ENCODE measurements at places on chromosomes 7 and 10.

DNA sequence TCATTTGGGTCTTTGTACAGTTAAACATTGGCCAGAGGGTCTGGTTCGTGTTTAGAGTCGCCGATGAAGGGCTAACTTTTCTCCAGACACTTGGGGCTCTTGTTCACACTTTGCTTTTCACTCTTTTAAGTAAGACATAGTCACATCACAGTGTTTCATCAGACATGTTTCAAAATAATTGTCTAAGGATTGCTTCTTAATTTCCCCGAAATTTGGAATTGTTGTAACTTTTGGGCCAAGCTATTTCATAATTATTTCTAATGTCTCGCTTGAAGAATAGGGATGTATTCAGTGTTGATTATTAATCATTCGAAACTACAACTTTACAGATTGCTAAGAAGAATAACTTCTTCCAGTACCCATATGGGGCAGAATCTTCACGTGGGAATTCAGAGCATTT lies 92.8 kb downstream of the TCF7L2 start:
- peaks cover 5% of the 10 kb centered on the region for H3K36me3 ChIP-seq
- peaks cover 17% of the 10 kb centered on the region for H3K4me1 ChIP-seq
- H3K27ac ChIP-seq = no peak overlapping the region
- H3K27me3 ChIP-seq = no peaks in the 10 kb centered on the region
- no peak for DNase-seq

DNA sequence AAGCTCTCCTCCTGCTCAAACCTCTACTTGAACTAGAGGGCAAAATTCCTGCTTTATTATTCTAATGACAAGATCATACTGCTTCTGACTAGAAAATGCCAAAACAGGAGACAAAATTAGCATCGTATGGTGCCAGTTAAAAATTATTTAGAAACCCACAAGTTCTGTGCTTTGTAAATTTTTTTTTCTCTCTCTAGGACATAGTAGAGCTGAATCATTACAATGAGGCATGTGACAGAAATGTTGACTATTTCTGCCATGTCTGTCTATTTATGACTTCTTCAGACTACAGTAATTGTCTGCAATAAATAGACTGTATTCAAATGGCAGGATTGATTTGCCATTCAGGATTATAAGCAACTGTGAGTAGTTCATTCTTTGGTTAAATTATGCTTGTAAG lies 335.8 kb downstream of the PRPF18 start:
- H3K4me3 ChIP-seq = no peak overlapping the region
- no peaks in the 10 kb centered on the region for H3K36me3 ChIP-seq
- peak overlapping the region; percentile 49 for H3K27ac ChIP-seq
- H3K4me1 ChIP-seq = peaks cover 9% of the 10 kb centered on the region

DNA sequence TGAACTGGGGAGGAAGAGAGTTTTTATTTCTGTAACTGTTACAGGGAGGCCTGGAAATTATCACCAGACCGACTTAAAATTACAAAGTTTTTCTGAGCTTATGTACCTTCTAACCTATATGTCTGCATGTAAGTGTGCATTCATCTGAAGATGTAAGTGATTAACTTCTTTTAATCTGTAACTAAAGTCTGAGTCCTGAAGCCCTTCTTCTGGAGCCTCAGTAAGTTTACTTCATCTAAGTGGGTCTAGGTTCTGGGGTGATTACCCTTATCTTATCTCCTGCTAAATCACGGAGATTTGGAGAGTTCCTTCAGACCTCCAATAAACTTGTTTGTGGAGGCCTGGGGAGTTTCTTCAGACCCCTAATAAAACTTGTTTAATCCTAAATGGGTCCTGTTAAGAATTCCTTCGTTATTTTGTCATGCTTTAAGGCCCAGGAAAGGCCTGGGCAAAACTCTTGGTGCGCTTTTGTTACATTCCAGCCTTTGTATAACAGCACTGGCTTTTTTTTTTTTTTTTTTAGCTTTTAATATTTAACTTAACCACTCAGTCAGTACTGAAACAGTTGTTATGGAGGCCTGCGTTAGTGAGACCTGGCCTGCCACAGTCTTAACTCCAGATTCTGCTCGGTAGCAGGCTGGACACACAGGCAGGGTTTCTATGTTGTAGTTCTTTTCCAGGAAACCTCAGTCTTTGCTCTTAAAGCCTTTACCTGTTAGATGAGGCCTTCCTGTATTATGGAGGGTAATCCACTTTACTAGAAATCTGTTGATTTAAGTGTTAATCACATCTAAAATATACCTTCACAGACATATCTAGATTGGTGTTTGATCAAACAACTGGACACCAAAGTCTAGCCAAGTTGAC lies 33.0 kb downstream of the TPST1 start:
- no peak for DNase-seq
- peaks cover 7% of the 10 kb centered on the region for H3K4me1 ChIP-seq
- peak overlapping the region; percentile 99 for H3K27ac ChIP-seq
- no peak overlapping the region for H3K4me3 ChIP-seq
- H3K27me3 ChIP-seq = no peaks in the 10 kb centered on the region

DNA sequence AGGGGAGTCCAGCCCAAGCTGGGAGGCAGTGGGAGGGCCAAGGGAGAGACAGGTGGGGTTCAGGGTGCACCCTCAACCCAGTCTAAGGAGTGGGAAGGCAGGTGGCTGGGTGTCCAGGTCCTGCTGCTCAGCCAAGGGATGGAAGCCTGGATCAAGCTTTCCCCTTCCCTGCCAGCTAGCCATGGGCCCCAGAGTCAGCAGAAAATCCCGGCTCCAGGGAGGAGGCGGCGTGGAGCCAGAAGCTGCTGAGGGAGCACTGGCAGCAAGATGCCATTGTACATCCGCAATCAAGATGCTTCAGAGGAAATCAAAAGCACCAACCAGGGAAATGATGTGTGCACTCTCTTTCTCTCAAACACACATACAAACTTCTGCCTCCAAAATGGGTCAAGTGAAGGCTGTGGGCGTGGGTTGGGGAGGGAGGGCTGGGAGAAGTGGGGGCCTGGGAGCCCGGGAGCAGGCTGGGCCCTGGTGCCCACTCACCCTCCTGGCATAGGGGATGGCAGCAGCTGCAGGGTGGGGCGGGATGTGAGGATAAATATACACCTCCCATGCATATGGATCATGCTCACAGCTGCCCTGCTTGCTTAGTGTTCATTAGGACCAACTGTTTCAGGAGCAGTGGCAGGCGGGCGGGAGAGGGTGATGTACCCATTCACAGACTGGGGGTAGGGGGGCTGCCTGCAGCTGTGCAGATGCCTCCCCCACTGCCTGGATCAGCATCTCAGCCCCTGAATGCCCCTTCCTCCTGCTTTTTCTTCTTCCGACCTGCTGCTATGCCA lies 24.2 kb downstream of the TRIM8 start:
- no peak overlapping the region for H3K27ac ChIP-seq
- no peaks in the 10 kb centered on the region for H3K36me3 ChIP-seq
- peaks cover 35% of the 10 kb centered on the region for H3K4me1 ChIP-seq
- DNase-seq = no peak
- no peaks in the 10 kb centered on the region for H3K27me3 ChIP-seq

DNA sequence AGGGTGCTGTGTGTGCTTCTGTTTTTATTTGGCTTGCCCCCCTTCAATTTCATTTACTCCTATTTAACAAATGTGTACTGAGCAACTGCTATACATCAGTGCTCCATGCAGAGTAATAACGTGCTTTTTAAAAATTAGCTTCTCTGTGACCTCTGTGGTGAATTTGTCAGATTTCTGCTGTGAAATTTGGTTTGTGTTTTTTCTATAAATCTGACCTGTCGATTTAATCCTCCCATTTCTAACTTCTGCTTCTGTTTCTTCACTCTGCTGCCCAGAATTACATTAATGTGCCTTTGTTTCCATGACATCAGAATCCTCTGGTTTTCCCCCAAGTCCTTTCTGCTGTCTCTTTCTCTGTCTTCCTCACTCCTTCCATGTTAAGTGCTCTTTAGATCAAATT lies 123.8 kb upstream of the CACNA2D1 start:
- no peaks in the 10 kb centered on the region for H3K36me3 ChIP-seq
- peak; percentile 12 for DNase-seq
- H3K4me1 ChIP-seq = peaks cover under 1% of the 10 kb centered on the region
- H3K4me3 ChIP-seq = no peak overlapping the region
- no peaks in the 10 kb centered on the region for H3K27me3 ChIP-seq

GRCh38 chr7:8129318-8129659 lies 132.7 kb downstream of the ICA1 start:
- no peaks in the 10 kb centered on the region for H3K27me3 ChIP-seq
- DNase-seq = no peak
- H3K4me1 ChIP-seq = peaks cover 12% of the 10 kb centered on the region

- no peaks in the 10 kb centered on the region for H3K27me3 ChIP-seq
- no peak for DNase-seq
- no peak overlapping the region for H3K4me3 ChIP-seq
- H3K27ac ChIP-seq = no peak overlapping the region
- no peaks in the 10 kb centered on the region for H3K4me1 ChIP-seq
- peaks cover 3% of the 10 kb centered on the region for H3K36me3 ChIP-seq
Observed at GRCh38 chr10:124515244-124515970, 53.8 kb downstream of the LHPP start.

GRCh38 chr7:152103691-152104090 lies 78.2 kb downstream of the GALNT11 start:
- H3K27ac ChIP-seq = no peak overlapping the region
- peaks cover 1% of the 10 kb centered on the region for H3K4me1 ChIP-seq
- H3K36me3 ChIP-seq = peaks cover 24% of the 10 kb centered on the region
- H3K27me3 ChIP-seq = no peaks in the 10 kb centered on the region
- DNase-seq = no peak
- no peak overlapping the region for H3K4me3 ChIP-seq

DNA sequence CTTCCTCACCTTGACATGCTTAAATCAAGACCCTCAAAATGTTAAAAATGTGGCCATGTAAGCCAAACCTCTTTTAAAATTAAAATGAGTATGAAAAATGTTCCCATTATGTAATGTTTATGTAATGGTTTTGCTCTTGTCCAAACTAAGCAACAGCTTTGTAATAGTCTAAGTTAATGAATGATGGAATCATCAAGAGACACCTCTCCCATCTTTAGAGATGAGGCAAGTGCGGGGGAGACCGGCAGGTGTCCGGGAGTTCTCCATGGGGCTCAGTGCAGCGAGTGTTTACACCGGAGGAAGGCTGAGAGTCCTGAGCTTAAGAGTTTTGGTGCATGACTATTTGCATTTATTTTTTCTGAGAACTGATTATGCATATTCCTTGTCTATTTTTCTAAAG lies 384.9 kb upstream of the RNF32 start:
- no peak overlapping the region for H3K4me3 ChIP-seq
- DNase-seq = no peak
- H3K4me1 ChIP-seq = no peaks in the 10 kb centered on the region
- H3K36me3 ChIP-seq = no peaks in the 10 kb centered on the region

DNA sequence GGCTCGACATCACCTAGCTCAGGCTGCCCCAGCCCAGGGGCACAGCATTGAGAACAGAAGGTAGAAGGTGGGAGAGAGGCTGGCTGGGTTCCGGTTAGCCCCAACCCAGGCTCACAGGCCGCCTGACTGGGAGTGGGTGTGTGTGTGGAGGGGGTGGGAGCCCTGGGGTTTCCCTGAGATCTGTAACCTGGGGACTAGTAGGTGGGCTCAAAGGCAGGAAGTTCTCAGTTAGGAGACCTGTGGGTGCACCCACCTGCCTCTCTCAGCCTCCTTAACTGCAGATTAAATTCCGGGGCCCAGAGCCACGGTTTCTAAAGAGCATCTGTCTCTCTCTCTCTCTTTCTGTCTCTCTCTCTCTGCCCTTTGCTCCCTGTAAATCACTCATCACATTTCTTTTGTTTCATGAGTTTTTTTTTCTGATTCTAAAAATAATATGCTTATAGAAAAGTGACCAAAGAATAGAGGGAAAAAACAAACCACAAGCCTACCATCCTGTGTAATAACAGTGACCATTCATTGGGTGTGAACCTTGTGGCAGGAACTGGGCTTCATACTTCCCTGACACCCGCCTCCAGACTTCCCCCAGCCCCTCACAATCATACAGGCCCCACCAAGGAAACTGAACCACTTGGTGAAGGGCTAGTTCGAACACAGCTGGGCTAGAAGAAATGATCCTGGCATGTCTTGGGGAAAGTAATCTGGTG lies 83.4 kb upstream of the SMNDC1 start:
- no peak overlapping the region for H3K27ac ChIP-seq
- no peaks in the 10 kb centered on the region for H3K36me3 ChIP-seq
- H3K4me1 ChIP-seq = peaks cover 3% of the 10 kb centered on the region
- H3K4me3 ChIP-seq = no peak overlapping the region
- no peak for DNase-seq

DNA sequence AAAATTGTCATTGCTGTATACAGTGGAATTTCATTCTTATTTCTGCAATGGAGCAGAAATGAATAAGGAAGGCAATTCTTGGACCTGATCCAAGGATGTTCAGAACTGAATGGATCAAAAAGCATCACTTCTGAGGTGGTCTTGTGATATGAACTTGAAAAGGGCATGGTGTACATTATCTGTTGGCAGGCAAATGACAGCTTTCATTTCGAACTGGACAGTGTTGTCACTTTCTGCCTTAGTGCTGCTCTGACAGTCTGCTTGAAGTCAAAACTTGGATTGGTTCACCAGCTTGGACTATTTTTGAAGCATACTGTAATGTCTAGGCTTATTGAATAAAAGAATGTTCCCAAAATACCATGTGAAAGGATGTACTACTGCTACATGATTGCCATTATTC lies 52.0 kb downstream of the VCL start:
- H3K4me3 ChIP-seq = no peak overlapping the region
- H3K27ac ChIP-seq = peak overlapping the region; percentile 7
- H3K27me3 ChIP-seq = no peaks in the 10 kb centered on the region
- H3K36me3 ChIP-seq = peaks cover 22% of the 10 kb centered on the region
- DNase-seq = no peak

DNA sequence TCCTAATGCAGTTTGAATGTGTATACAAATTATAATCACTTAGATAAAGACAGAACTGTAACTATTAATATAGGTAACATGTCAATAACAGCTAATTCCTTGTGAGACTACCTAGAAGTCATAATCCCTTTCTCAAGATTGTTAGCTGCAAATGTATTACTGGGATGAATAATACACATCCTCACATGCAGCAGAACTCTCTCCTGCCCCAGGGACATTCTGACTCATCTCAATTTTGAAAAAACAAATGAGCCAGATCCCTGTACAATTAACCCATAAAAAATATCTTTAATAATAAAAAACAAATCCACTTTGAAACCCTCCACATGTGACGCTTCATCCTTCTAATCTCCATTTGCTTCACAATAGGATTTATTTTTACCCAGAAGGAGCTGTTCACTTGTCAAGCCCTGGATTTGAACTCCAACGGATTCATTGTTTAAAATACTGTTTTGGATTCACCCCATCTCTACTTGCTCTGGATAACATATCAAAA lies 428.4 kb upstream of the TEX47 start:
- no peaks in the 10 kb centered on the region for H3K36me3 ChIP-seq
- no peak overlapping the region for H3K4me3 ChIP-seq
- H3K27ac ChIP-seq = no peak overlapping the region
- no peaks in the 10 kb centered on the region for H3K27me3 ChIP-seq
- no peak for DNase-seq

All from mesenchymal stem cell (in vitro differentiated cells and primary cell).